GM12891 (cell line): ENCODE measurements at places on chromosomes 5 and 9.
A peak's percentile ranks its signal among the peaks of the same experiment; 100 is the strongest.

- no peak for DNase-seq
Observed at GRCh38 chr5:152688561-152689249, 283.6 kb upstream of the NMUR2 start.

- no peak for DNase-seq
Observed at GRCh38 chr5:112915831-112916230, 6.2 kb downstream of the REEP5 start.

DNA sequence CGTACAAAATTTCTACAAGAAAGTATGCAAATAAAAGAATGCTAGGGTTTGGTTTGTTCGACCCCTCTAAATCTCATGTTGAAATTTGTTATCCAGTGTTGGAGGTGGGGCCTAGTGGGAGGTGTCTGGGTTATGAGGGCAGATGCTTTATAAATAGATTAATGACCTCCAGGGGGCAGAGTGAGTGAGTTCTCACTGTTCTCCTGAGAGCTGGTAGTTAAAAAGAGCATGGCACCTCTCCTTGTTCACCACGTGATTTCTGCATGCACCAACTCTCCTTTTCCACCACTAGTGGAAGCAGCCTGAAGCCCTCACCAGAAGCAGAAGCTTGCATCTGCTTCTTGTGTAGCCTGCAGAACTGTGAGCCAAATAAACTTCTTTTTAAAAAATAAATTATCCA, 50.4 kb upstream of the FAM170A start:
- no peak for DNase-seq

DNA sequence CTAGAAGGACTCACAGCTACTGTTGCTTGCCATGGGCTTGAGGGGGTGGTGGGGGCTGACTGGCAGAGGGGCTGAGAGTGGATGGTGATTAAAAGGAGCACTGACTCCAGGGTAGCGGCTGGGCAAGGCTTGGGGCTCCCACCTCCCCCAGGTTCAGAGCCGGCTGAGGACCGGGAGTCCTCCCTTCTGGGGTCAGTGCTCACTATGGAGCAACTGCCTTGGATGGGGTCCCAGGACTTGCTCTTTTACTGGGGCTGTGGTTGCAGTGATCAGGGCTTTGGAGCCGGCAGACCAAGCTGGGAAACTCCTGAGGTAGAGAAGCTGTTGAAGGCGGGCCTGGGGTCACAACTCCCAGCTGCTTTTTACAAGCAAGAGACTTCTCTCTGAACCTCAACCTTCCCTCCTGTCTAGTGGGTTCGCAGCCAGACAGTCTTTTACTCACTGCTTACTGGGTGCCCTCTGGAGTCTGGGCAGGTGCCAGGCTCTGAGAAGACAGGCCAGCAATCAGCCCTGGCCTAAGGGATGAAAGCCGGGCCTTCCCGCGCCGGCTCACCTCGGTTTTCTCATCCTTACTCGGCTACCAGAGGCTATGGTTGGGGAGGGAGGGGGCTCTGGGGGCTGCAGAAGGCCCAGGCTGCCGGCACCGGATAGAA, 795 bp upstream of the ASS1 start:
- no peak for DNase-seq

GRCh38 chr5:63953217-63953616, 9.0 kb downstream of the HTR1A start:
- no peak for DNase-seq

DNA sequence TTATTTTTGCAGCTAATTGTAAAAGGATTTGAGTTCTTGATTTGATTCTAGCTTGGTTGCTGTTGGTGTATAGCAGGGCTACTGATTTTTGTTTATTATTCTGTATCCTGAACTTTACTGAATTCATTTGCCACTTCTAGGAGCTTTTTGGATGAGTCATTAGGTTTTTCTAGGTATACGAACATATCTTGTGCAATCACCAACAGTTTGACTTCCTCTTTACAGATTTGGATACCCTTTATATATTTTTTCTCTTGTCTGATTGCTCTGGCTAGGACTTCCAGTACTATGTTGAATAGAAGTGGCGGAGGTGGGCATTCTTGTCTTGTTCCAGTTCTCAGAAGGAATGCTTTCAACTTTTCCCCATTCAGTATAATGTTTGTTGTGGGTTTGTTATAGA, 210.8 kb downstream of the FGF10 start:
- DNase-seq, result no peak

- DNase-seq, result no peak
Observed at GRCh38 chr9:2781336-2781735, 62.6 kb downstream of the PUM3 start.

DNA sequence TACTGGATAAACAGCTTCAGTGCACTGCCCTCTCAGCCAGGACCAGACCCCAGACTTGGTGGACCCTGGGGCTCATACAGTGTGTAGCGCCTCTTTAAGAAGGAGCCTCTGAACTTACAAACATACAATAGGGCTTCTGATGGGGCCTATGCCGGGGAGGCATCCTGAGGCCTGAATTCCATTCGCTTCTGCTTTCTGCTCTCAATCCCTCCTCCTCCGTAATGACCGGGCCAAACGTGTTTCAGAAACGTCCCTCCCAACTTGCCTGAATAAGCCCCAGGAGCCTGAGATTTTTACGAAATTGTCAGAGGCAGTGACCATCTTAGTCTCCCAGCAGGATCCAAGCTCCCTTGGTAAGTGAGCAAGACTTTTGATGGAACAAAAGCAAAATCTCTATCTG, 128.1 kb upstream of the BOD1 start:
- no peak for DNase-seq

DNA sequence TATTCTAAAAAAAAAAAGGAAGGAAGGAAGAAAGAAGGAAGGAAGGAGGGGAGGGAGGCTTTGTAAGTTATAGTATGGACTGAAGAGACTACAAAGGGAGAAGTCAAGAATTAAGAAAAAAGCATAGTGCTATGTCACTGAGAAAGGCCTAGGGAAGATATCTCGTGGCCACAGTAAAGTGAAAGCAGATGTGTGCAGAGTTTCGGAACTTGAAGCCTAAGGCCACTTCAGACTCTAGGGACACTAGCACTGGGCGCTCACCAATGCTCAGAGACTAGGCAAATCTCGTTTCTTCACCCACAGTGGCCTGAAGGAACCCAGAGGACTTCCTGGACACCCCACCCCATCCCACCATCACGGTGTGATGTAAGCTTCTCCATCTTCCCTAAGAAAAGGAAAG, 181.4 kb upstream of the TRPM3 start:
- DNase-seq, result no peak

- DNase-seq, result no peak
Observed at GRCh38 chr5:176542135-176542595, 5.0 kb upstream of the RNF44 start.

GRCh38 chr9:6614489-6614888, 31.0 kb downstream of the GLDC start:
- DNase-seq, result no peak

GRCh38 chr9:35203528-35203927, 41.7 kb downstream of the UNC13B start:
- DNase-seq, result no peak

DNA sequence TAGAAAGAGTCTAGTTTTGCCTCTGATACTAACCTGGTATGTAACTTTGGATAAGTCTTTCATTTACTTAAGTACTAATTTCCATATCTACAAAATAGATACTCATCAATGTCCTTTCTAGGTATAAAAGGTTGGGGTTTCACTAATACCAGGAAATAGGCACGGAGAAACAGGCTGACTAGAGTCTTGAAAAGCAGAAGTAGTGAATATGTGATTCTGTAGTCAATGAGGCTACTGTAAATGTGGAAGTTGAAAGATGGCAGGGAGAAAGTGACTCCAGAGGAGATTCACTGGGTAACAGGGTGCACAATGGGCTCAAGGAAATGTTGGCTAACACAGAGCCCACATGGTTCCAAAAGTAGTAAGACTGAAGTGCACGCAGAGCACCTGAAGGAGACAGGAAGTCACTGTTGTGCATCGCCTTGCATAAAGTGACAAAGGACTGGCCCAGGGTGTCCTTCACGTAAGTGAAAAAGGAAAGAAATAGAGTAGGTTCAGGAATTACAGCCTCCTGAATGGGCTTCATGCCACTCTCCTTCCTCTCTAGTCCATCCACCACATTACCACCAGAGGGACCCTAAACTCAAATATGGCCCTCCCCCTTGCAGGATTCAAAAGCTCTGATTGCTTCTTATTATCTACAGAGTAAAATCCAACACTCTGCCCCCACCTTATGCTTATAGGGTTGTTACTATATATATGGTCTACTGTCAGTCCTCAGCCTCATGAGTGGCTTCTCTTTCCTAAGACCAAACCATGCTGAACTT, 288.0 kb upstream of the SMARCA2 start:
- DNase-seq, result no peak

GRCh38 chr9:132235894-132236661, 74.2 kb downstream of the NTNG2 start:
- peak; percentile 86 for DNase-seq

DNA sequence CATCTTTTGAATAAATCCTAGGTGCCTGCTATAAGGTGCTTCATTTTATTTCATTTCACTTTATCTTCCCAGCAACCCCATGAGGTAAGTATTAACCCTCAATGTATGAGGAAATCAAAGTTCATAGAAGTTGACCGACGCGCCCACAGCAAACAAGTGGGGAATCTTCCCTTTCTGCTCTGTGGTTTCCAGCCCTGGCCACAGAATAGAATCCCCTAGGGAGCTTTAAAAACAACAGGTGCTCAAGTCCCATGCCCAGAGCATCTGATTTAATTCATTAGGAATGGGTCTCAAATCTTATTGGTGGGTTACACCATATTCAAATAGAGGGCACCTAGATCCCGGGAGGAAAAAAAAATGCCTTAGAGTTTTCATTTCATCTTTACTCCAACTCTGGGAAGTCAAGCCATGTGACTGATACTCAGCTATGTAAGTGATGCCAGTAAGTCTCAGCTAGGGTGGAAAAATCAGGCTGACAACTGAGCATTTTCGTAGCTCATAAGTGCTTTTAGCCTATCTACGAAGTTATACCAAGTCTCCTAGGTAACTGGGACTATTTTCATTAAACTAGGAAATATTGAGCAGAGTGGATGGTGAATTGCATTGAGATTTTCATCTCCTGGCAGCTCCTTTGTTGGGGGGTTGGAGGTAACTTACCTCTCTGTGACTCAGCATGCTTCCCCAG, 353.4 kb upstream of the SLC30A5 start:
- no peak for DNase-seq

- peak; percentile 75 for DNase-seq
Observed at GRCh38 chr9:137705443-137705863, 86.6 kb downstream of the EHMT1 start.

- DNase-seq, result no peak
Observed at GRCh38 chr5:158309088-158309807, 450.3 kb upstream of the CLINT1 start.

- peak; percentile 16 for DNase-seq
Observed at GRCh38 chr5:62306323-62306895, 403 bp downstream of the KIF2A start.

DNA sequence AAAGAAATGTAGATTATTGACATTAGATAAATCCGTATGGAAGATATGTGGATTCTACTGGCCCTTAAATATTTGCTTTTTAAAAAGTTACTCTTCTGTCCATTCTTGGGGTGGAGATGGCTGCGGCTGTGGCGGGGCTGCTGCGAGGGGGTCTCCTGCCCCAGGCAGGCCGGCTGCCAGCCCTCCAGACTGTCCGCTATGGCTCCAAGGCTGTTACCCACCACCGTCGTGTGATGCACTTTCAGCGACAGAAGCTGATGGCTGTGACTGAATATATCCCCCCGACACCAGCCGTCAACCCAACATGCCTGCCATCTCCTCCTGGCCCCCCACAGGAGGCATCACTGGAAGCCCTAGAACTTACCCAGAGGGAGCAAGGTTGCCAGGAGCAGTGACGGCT, 50.7 kb downstream of the FAM170A start:
- DNase-seq, result no peak

GRCh38 chr9:74742191-74742790, 145.4 kb downstream of the TRPM6 start:
- no peak for DNase-seq

- no peak for DNase-seq
Observed at GRCh38 chr5:177426566-177427210, at the start of gene GRK6. TSS of gene GRK6 (plus strand) at chr5:177426676. CDS start at chr5:177426846, 170 bp downstream.

DNA sequence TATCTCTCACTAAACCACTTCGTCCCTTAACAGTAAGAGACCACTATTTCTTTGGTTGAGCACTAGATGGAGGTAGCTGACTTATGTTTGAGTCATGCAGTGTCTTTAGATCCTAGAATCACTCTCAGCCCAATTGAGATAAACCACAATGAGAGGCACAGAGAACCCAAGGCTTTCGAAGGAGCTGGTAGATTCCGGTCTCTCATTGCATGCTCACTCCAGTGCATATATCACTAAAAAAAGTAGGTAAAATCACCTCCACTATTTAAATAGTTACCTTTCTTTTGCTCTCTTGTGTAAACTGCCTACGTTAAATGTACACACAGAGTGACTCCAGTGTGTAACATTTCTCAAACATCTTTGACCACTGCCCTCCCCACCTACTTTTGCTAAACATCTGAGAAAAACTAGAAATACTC, 27.6 kb downstream of the ACTL7A start:
- no peak for DNase-seq

GRCh38 chr9:135695036-135695435, 4.2 kb downstream of the SOHLH1 start:
- no peak for DNase-seq

DNA sequence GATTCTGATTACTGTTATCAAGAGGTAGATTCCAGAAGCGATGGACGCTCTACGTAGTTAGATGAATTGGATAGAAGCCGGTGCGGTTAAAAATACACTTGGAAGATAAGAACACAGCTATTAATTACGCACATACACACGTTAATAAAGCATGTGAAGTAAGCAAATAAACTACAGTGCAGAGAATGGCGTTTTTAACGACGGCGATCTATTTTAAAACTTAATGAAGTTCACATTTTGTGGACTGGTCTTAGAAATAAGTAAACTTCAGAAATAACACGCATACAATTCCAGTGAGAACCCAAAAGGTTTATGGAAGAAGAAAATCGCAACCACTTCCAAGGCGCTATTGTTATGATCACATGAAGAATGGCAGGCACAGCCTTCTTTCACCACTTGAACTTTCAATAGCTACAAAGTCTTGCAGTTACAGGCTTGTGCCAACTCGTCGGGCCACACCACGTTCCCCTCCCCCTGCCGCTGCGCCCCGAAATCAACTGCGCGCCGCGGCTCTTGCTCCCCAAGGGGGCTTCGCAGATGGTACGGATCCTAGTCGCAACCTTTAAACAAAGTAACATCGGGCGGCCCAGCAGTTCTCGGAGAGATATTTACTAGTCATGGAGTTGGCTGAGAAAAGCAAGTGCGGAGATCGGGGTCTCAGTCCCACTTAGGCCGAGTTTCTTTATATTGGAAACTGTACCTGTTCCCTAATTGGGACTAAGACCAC, 866 bp upstream of the SEMA6A start:
- DNase-seq, result peak; percentile 5

DNA sequence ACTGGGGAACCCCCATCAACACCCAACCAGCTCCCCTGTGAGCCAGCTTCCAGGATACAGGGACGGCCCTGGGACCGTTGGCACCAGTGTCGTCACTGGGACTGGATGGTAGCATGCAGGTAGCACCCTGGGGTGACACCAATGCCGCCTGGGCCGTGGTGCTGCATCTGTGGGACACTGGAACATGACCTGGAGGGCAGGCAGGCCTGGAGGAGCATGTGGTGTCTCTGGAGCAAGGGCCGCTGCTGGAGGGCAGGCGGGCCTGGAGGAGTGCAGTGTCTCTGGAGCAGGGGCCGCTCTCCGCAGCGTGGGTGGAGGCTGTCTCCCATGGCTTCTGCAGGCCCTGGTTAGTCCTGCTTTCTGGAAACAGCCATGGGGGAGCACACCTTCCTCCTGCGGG, 13.1 kb downstream of the LPCAT1 start:
- DNase-seq, result peak; percentile 8
